Smooth muscle cell of bladder (primary cell): ENCODE measurements at places on chromosomes 6 and 20. TPM values are rescaled to one million over a fixed set of nuclear protein-coding genes. Genes with fewer than 3 reads are reported as not detected.

The MEI4 gene
- total RNA-seq: not detected in 2 replicates

The GSTA3 gene
- total RNA-seq: not detected in 2 replicates

The SESN1 gene
- 23.9 and 29.6 TPM in 2 replicates for total RNA-seq

The FOXC1 gene
- total RNA-seq: 0.28 and 0.71 TPM in 2 replicates

The CAGE1 gene
- total RNA-seq: 0.09 and 0.14 TPM in 2 replicates

The DPPA5 gene
- total RNA-seq: not detected in 2 replicates

The LPIN3 gene
- 2.1 and 6.0 TPM in 2 replicates for total RNA-seq

The TMEM170B gene
- 2.1 TPM in 2 replicates for total RNA-seq

The FAM83C gene
- not detected in 2 replicates for total RNA-seq
